ENCODE measurements at places on chromosomes 6 and 20.

DNA sequence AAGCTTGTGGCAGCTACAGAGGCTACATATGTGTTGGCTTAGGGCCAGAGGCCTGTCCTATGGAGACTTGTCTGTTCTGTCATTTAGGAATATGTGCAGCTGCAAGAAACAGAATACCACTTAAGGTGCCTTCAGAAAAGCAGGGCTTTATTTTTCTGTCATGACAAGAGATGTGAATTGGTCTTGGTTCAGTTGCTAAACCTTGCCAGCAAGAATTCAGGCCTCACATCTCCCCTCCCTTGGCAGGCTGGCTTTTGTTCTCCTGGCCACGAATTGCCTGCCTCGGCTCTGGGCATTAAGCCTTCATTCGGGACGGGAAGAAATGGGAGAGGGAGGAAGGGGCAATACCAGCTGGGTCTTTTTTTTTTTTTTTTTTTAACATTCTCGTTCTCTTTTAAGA is 82.4 kb upstream of the TGM3 start:
- DNase-seq = no peak

GRCh38 chr6:70563530-70563929 is 3.2 kb upstream of the SDHAF4 start:
- no peak for DNase-seq

GRCh38 chr6:40585651-40586269 is 1.4 kb downstream of the LRFN2 start:
- no peak for DNase-seq

GRCh38 chr6:4574007-4574406 is 202.2 kb upstream of the CDYL start:
- DNase-seq = no peak

DNA sequence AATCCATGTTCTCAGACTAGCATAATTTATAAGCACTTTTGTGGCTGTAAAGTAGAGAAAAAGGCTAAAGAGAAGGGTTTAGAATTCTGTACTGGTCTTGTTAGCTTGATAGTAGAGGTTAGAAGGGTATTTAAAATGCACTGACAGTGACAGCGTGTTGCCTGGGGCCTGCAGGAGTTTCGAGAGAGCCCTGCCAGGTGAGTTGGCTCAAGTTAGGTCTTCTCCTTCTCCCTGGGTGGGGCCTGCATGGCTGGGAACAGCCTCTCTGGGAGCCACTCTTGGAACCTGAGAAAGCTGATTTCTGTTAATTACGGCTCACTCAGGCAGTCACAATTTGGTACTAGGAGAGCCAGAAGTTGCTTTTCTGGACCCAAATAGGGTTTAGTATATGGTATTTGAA is 103.7 kb downstream of the ARID1B start:
- no peak for DNase-seq

- no peak for DNase-seq
Observed at GRCh38 chr6:91781946-91782345, 1195.1 kb upstream of the MAP3K7 start.

- no peak for DNase-seq
Observed at GRCh38 chr6:168417679-168418557, 23.1 kb upstream of the SMOC2 start.

DNA sequence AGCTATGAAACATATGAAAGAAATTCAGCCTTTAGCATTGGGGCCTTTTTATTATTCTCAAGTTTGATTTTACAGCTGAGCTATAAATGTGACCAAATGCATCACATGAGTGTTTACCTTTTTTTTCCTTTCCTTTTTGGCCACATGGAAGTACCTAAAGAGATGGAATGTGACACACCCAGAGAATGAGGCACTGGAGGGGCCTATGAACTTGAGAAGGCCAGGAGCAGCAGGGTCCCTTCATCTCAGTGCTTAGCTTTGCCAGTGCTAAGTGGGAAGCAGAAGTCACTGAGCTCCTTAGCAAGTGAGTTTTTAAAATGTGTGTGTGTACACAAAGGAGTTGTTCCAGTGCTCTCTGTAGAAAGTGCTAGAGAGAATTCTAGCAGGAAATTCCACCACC is 44.7 kb downstream of the RREB1 start:
- DNase-seq = no peak

DNA sequence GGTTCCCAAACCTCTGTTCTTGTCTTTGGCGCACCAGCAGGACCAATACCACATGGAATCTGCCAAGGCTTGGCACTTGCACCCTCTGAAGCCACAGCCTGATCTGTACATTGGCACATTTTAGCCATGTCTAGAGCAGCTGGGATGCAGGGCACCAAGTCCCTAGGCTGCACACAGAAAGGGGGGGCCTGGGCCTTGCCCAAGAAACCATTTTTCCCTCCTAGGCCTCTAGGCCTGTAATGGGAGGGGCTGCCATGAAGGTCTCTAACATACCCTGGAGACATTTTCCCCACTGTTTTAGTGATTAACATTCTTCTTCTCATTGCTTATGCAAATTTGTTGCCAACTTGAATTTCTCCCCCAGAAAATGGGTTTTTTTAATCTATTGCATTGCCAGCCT is 5.4 kb upstream of the FAM120B start:
- DNase-seq = no peak

GRCh38 chr6:164252948-164253347 is 838.4 kb downstream of the QKI start:
- DNase-seq = no peak

DNA sequence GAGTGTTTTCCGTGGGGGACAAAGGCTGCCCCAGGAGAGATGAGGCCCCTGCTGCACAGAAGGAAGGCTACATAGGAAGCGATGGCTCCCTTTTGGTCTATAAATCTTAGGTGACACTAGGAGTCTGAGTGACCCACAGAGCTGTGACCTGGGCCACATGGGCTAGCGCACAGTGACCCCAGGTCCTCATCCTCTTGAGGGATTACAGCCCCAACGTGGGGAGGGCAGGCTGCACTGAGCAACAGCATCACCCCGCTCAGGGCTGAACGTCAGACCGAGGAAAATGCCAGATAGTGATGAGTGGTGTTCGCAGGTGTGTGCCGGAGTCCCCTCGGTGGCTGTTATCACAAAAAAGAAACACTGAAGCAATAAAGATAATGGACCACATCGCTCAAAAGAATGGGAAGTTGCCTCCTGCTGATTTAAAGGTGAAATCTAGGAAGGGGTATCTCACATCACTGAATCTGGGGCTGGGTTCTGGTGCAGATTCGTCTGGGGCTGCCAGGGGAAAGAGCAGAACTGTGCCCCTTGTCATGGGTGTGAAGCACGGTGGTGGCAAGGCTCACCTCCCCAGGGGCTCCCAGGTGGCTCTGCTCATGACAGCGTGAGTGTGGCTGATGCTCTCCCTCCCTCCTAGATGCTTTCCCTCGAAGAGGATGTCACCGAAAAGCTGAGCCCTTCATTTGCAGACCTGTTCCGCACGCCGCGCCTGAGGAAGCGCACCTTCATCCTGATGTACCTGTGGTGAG is 14.5 kb downstream of the SLC22A1 start:
- no peak for DNase-seq

- peak; percentile 64 for DNase-seq
Observed at GRCh38 chr6:118896339-118897136, 2.6 kb downstream of the ASF1A start.

DNA sequence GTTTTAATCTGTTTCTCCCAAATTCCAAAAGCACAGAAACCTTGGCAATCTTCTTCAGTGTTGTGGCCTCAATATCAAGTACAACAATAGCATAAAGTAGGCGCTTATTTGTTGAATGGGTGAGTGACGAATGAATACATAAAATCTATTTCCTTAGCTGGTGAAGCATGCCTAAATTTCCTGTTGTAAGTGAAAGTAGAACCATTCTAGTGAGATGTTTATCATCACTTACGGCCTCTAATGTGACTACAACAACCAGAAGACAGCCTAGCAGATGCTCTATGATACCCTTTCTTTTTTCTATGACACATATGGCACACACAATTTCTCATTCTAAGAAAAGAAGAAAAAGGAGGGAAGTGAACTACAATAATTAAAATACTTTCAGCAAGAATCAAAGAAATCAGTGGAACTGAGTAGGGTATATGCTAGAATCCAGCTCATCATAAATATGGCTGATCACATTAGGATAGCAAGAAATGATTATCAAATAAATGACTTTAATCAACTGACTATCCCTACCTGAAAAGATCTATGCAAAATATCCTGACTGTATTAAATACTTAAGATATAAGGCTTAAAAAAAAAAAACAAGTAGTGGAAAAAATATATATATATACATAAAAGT is 67.4 kb downstream of the BTBD9 start:
- no peak for DNase-seq

GRCh38 chr6:37587866-37588734 is 88.4 kb upstream of the CCDC167 start:
- DNase-seq = no peak

DNA sequence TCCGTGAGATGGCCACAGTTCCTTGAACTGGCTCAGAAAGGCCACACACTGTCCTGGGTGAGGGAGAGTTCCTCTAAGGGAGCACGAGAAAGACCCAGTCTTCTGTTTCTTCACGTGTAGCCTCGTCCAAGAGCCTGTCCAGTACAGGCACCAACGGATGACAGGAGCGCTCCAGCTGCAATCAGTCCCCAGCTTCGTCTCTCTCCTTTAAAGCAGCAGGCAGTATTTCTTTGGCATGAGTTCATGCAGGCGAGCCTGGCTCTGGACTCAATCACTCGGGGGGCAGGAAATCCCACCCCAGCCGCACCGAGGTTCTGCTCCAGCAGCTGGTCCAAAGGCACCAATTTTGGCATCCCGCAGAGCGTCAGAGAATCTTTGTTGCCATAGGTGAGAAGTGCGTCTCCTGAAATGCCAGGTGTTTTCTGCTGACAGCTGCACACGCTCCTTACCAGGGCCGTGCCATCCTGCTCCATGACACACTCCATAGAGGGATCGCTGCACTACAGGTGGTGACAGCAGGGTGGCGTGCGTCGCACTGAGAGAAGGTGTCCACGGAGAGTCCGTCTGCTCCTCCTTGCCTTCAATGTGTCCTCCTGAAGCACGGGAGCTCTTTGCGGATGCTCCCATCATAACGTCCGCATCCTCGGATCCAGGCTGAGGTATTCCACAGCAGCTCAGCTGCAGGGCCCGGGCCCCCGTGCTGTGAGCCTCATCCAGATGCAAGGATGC is 59.6 kb upstream of the AFDN start:
- no peak for DNase-seq

DNA sequence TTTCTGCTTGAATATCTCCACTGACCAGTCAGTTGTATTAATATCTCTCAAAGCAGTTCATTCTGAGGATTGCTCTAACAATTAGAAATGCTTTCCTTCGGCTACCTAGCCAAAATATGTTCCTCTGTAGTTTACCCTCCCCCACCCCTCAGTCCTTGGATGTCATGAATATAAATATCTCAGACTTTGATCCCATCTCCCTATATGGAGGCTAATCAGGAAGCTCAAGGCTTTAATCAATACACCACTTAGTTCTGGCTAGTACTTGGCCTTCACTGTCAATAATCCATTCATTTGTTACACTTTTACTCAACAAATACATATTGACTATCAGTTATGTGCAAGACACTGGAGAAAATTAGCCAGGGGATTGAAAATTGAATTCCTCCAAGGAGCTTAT is 60.1 kb downstream of the CLIC5 start:
- DNase-seq = no peak

- no peak for DNase-seq
Observed at GRCh38 chr20:49207076-49207475, 12.1 kb upstream of the DDX27 start.

GRCh38 chr6:118804091-118804490 is 89.9 kb upstream of the ASF1A start:
- DNase-seq = no peak

DNA sequence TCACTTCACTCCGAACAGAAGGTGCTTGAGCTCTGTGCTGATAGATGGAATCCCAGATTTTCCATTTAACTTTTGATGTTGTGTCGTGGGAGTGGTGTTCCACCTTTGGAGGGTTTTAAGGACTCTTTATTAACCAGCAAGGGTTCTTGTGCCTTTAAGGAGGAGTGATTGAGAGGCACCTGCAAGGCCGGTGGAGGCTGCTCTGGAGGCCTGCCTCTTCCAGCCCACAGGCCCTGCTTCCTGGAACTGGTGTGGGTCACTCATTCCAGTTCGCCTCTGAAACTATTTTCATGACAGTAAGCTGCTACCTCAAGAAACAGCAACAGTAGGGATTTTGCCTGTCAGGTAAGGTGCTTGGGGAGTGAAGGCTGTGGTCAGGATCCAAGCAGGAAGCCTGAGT is 58.8 kb upstream of the APCDD1L start:
- DNase-seq = no peak

DNA sequence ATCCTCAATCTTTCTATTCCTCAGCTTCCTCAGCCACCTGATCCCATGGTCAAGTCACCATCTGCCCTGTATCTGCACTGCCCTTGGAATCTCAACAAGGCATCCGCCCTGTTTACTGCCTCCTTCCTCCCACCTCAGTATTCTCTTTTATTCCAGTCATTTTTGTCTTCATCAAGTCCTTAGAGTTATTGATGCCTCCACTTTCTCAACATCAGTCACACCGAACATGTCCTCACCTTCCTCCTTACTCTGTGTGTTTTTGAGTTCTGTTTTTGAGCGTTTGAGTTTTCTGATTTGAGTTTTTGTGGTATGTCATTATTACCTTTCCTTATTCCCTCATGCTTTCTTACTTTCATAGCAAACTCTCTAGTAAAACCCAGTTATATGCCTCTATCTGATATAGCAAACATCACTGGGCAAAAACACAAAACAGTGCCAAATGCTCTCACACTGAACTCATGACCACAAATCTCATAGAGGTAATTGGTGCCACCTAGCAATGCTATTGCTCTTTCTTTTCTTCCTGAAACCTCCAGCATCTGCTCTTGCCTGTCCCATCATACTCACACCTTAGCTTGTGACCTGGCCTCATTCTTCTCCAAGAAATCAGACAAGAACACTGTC is 11.8 kb upstream of the GNRH2 start:
- DNase-seq = no peak

DNA sequence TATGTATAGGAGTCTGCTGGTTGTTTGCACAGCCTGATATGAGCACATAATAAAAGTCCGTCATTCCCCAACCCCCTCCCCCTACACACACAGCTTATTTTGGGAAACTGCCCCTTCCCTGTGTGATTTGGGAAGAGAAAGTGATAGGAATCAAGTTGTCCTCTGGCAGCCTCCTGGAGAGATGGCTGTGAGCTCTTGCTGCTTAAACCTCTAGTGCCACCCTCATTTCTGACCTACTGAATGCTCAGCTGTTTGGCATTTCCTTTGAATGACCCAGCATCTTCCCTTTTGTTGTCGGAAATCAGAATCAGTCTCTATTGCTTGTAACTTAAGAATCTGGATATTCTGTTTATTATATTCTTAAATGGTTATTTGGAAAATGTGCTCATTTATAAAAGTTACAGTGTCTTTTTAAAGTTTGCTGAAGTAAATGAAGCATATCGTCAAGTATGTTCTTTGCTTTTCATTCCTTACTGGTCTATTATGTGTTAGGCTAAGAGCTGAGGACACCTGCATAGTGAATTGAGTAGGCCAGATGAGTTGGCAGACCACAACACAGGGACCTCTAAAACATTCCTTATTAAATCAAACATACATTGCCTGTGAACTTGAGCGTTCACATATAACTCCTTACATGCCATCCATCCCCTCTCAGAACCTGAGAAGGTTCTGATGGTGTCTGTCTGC is 5.5 kb downstream of the RWDD2A start:
- DNase-seq = no peak

- no peak for DNase-seq
Observed at GRCh38 chr6:1347161-1347560, 35.3 kb downstream of the FOXQ1 start.

GRCh38 chr6:89372506-89372901 is 20.0 kb upstream of the UBE2J1 start:
- DNase-seq = no peak
